ENCODE measurements at places on chromosomes 3 and 15. TPM values are rescaled to one million over a fixed set of nuclear protein-coding genes. Genes with fewer than 3 reads are reported as not detected.
A peak's percentile ranks its signal among the peaks of the same experiment; 100 is the strongest.

Gene TMPRSS7
- total RNA-seq = not detected

- H3K4me3 ChIP-seq = no peak overlapping the region
- H3K4me1 ChIP-seq = no peaks in the 10 kb centered on the region
- no peaks in the 10 kb centered on the region for H3K27me3 ChIP-seq
- no peak for DNase-seq
These were observed 667.1 kb upstream of the ADAMTS9 start for GRCh38 chr3:65354880-65355279.

GRCh38 chr3:106063909-106064308, 195.1 kb upstream of the CBLB start:
- H3K36me3 ChIP-seq = no peaks in the 10 kb centered on the region
- H3K4me3 ChIP-seq = no peak overlapping the region
- H3K4me1 ChIP-seq = no peaks in the 10 kb centered on the region

GRCh38 chr15:91925794-91926193, 72.3 kb downstream of the SLCO3A1 start:
- peaks cover 96% of the 10 kb centered on the region for H3K4me1 ChIP-seq
- H3K36me3 ChIP-seq = no peaks in the 10 kb centered on the region
- H3K27me3 ChIP-seq = no peaks in the 10 kb centered on the region
- H3K4me3 ChIP-seq = no peak overlapping the region
- DNase-seq = no peak
- peak overlapping the region; percentile 8 for H3K27ac ChIP-seq

DNA sequence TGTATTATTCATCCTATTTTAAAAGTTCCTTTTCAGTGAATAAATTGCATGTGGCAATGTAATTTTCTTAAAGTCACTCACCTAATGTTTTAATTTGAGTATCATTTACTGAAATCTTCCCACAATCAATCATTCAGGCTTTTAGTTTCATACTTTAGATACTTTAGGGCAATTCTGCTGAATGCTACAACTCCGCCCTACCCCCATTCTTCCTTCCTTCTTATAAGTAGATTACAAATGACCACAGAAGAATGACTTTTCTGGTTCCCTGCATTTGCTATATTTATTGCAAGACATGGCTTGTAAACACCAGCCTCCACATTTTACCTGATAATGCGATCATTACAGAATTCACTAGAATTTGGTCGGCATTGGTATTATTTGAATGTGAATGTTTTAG, 1061.9 kb downstream of the FHIT start:
- no peak for DNase-seq
- no peaks in the 10 kb centered on the region for H3K4me1 ChIP-seq
- no peaks in the 10 kb centered on the region for H3K27me3 ChIP-seq
- no peak overlapping the region for H3K4me3 ChIP-seq
- H3K27ac ChIP-seq = no peak overlapping the region

Measured in heart left ventricle (tissue), 16 donors.